T-helper 2 cell treated with Interferon-gamma antibody and Interleukin-4, amounts not matched to agents 5 μg/mL and 100 μg/mL, for 36 hours (primary cell): ENCODE measurements at places on chromosomes 7 and 10.

DNA sequence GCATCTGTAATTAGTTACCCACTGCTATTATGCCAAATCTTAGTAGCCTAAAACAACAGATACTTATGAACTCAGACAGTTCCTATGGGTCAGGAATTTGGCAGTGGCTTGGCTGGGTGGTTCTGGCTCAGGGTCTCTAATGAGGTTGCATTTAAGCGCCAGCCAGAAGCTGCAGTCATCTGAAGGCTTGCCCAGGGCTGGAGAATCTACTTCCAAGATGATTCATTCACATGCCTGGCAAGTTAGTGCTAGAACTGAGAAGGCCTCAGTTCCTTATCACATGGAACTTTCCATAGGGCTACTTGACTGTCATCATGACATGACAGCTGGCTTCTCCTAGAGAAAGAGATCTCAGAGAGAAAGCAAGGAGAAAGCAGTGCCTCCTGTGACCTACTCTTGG lies 121.3 kb downstream of the AVL9 start:
- DNase-seq, result no peak

GRCh38 chr10:124143721-124144120 lies 50.3 kb upstream of the CHST15 start:
- no peak for DNase-seq

DNA sequence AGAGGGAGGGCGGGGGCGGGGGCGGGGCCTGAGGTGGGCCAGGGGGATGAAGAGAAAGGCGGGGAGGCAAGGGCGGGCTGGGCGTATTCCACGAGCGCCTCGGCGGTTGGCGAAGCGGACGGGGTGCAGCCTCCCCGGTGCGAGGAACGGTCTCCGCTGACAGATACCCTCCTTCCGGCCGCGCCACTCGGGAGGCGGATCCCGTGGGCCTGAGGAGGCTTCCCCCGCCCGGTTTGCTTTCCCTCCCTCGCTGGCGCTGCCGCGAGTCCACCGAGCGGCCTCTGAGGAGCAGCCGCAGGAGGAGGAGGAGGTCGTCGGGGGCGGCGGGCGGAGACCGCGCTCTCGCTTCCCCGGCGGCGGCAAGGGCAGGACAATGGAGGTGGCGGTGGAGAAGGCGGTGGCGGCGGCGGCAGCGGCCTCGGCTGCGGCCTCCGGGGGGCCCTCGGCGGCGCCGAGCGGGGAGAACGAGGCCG lies at the start of gene TRIM24:
Gene TRIM24, plus strand, starts transcription at position 84 of the 473 bp plus-strand sequence. Its CDS starts 290 bp downstream, at position 374.
- no peak for DNase-seq

GRCh38 chr10:86390337-86391120 lies 23.9 kb upstream of the GRID1 start:
- no peak for DNase-seq

GRCh38 chr10:75568450-75569130 lies 137.2 kb downstream of the LRMDA start:
- no peak for DNase-seq

- no peak for DNase-seq
These were observed 29.9 kb downstream of the CYTH3 start for GRCh38 chr7:6242561-6242960.

DNA sequence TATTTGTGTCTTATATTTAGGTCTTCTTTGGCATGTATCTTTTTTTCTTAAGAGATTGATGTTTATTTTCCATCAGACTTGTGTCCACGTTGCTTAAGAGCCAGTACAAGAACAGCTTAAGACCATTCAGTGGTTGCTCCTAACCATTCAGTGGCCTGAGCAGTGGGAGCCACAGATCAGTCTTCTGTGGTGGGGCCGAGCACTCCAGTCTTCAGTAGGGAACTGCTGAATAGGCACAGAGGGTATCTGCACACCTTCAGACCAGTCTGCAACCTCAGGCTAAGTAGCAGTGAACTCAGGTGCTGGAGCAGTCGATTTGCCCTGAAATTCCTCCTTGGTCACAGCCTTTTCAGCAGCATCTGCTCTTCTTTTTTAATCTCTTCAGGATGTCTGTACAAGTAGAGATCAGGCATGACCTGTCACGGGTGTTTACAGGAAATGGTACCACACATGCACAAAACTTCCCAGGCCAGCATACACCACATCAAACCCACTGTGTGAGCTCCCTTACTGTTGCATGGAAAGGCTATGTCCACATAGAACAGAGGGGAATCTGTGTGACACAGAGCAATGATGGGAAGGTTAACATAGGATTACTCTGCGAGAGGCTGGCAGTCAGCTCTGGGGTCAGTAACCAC lies 51.5 kb downstream of the FAM107B start:
- peak; percentile 5 for DNase-seq

GRCh38 chr10:70111496-70111895 lies 21.1 kb downstream of the AIFM2 start:
- no peak for DNase-seq

- no peak for DNase-seq
These were observed 7.1 kb upstream of the CPA5 start for GRCh38 chr7:130337410-130337971.

DNA sequence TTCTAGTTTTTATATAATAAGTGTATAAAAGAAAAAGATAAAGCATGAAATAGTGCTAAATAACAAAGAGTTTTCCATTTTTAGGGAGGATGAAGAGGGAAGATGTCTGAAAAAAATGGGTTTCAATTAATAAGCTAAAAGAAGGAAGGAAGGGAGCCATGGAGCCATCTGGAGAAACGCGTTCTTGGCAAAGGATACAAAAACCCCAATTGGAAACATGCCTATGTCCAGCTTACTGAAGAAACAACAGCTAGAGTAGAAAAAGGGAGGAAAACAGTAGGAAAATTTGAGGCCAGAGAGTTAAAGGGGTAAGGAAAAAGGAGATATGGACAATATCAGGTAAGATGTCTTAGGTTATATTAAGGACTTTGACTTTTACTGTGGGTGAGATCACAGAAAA lies 416.2 kb upstream of the GHITM start:
- no peak for DNase-seq

DNA sequence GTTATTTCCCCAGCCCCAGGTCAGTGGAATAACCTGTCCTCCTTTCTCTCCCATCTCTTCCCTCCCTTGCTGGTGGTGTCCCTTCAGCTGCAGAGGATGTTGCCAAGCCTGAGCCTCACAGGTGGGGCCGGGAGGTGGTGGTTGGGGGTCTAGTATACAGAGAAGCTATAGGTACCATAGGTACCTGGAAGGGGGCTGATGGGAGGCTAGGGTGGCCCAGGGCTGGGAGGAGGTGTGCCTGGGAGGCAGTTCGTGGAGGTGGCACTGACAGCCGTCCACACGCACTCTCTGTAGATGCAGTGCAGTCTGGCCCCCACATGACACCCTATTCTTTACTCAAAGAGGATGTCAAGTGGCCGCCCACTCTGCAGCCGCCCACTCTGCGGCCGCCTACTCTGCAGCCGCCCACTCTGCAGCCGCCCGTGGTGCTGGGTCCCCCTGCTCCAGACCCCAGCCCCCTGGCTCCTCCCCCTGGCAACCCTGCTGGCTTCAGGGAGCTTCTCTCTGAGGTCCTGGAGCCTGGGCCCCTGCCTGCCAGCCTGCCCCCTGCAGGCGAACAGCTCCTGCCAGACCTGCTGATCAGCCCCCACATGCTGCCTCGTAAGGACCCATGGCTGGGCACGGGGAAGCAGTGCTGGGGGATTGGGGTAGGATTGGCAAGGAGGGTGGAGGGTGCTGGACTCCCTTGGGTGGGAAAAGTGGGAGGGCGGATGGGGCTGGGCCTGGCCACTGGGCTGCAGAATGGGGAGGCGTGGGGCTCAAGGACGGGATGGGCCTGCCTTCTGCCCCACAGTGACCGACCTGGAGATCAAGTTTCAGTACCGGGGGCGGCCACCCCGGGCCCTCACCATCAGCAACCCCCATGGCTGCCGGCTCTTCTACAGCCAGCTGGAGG lies 9.5 kb downstream of the IRF5 start:
- DNase-seq, result no peak

- no peak for DNase-seq
These were observed 2.0 kb downstream of the PRTFDC1 start for GRCh38 chr10:24950439-24950838.

DNA sequence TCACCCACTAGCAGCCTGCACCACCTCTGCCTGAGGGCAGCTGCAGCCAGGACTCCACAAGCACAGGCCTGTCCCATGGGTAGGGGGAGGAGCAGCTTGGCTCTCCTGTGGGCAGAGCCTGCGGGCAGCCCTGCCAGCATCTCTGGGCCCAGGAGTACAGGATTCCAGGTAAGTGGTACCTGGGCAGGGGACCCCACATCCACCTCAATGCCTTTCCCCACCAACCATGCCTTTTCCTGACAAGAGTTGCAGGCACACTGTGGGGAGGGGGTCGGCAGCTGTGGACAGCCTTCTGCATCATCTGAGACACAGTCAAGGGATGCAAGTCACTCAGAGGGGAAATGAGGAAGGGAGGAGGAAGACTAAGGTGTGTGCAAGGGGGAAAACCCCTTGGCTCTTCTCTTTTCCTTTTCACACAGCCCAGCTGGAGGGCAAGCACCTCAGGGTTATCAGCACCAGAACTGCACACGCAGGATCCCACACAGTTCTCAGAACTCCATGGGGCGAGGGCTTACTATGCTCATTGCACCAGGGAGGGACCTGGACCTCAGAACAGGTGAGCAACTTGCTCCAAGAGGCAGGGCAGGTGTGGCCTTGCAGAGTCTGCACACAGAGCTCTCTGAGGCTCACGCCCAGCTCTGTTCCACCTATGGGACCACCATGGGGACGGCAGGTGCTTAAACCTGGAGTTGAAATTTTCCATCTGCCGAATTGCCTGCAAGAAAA lies 16.5 kb upstream of the ANTXRL start:
- DNase-seq, result no peak

GRCh38 chr7:15303357-15303756 lies 258.5 kb downstream of the AGMO start:
- no peak for DNase-seq

DNA sequence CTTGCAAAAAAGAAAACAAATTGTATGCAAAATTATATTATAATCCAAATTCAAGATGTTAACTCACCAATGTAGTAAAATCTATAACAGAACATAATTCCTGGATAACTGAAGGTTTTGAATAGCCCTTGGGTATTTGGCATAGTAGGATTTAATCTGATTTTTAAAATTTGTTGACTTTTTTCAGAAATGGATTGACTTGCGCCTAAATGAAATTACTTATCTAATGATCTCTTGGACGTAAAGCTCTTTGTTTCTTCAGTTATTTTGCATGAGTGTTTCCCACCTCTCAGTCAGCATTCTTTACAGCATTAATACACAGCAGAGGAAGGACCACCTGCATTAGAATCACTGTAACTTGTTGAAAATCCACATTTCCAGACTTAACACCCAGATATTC lies 169.6 kb downstream of the SEPTIN7 start:
- no peak for DNase-seq

DNA sequence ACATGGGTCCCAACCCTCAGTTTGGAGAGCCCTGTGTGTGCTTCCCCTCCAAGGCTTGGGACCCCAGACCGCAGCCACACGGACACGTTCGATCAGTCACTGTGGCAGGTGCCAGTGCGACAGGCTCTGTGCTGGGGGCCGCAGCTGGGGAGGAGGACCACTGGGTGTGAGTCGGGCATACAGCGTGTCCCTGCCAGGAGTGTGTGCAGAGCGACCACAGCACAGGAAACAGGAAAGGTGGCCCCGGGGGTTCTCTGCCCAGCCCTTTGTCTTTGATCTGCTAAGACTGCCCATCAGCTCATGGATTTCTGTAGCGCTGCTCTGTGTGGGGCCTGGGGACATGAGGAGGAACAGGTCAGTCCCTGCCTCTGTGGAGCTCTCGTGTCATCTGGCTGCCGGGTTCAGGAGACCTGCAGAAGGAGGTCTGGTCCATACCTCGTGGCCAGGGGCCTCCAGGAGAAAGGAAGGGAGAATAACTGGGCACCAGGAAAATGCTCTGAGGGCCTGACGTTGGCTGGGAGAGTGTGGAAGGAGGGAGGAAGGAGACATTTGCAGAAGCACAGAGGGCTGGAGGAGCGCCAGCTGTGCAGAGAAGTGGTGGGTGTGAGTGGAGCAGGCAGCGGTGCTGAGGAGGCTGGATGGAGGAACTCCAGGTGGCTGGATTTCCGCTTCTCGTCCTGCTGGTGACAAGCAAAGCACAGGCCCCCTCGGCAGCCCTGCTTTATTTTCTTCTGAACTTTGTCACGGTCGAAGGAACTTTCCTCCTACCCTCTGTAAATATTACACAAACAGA lies 4.1 kb downstream of the NUDT1 start:
- DNase-seq, result no peak

DNA sequence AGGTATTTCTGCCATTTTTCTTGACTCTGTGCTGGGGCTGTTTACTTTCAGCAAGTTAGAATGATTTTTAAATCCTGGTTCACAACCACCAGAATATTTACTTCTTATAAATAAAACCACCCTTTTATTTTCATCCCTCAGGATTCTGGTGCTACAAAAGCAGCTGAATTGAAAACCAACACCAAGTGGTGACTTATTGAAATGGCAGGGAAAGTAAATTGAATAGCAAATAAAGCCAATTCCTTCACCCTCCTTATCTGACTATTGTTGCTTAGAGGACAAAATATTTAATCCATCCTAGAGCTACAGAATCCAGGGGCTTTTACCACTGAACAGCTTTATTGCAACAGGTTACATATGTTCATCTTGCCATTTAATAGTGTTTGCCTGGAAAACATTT lies 828.6 kb upstream of the GHITM start:
- DNase-seq, result no peak

- no peak for DNase-seq
These were observed 94.9 kb upstream of the SKAP2 start for GRCh38 chr7:26959290-26959689.

DNA sequence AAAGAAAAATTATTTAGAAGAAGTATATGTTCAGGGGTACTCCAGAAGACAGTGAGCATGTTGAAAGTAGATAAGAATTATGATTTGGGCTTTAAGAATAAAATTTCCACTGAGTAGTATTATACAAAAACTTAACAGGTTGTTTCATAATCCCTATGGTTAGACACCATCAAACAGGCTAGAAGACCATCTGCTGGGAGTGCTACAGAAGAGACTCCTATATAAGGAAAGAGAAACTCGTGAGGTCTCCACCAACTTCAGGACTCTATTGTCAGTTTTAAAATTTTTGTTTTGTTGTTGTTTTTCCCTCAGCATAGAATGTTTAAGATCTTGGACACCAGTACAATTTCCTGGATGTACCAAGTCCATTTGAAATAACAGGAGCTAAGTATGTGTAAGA lies 13.1 kb downstream of the DNAJC1 start:
- no peak for DNase-seq

DNA sequence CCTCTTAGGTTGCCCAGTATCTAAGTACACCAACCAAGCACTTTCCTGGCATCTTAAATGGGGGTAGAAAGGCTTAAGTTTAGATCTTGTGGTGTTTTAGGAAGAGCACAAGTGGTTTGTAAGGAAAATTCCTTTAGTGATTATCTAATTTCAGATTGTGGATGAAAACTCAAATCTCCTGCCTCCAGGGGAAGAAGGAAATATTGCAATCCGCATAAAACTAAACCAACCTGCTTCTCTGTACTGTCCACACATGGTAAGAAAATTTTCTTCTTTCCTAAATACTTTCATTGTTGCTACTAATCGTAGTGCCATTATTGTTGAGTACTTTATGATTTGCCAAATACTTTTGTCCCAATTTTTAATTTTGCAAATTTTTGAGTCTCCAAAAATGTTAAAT lies 31.1 kb downstream of the ACSM6 start:
- no peak for DNase-seq

GRCh38 chr7:86904949-86905834 lies 154.3 kb downstream of the ELAPOR2 start:
- no peak for DNase-seq
